Activated CD4-positive, alpha-beta T cell treated with anti-CD3 and anti-CD28 coated beads for 24 hours (primary cell): ENCODE measurements at places on chromosomes 3 and 15.

DNA sequence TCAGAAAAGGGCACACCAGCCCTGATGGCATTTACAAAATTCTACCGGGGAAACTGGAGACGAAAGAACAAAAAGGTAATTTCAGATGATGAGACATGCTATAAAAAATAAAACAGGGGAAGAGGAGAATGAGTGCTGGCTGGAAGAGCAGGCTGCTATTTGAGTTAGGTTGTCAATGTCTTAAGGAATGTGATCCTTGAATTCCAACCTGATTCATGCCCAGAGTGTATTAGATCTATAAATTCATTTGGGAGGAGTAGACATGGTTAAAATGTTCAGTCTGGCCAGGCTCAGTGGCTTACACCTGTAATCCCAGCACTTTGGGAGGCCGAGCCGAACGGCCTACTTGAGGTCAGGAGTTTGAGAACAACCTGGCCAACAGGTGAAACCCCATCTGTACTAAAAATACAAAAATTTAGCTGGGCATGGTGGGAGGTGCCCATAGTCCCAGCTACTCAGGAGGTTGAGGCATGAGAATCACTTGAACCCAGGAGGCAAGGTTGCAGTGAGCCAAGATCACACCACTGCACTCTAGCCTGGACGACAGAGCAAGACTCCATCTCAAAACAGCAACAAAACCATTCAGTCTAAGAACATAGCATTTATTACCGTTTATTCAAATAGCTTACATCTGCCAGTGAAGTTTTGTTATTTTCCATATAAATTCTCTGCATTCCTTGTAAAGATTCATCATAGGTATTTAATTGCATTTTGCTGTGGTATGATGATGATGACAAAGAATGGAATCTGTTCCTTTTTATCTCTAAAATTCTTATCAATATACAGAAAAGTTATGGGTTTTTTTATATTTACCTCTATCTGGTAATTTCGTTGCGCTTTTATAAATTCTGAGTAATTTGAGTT lies 126.7 kb upstream of the NR2E3 start:
- no peak for DNase-seq

DNA sequence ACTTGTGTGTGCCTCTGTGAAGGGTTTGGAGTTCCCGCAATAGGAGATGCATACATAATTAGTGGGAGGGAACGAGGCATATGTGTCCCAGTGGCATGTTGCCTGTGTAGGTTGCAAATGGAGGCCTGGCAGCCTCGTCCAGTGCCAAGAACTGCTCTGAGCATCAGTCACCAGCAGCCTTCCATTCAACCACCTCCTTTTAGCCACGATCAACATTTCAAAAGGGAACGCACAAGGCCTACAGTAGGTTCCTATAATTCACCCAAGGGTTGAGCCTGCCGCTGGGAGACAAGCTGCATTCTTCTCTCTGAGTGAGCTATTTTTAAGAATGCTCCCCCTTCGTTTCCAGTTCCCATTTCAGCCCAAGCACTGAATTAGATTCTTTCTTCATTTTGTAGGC lies 78.8 kb upstream of the CTNNB1 start:
- DNase-seq = no peak

DNA sequence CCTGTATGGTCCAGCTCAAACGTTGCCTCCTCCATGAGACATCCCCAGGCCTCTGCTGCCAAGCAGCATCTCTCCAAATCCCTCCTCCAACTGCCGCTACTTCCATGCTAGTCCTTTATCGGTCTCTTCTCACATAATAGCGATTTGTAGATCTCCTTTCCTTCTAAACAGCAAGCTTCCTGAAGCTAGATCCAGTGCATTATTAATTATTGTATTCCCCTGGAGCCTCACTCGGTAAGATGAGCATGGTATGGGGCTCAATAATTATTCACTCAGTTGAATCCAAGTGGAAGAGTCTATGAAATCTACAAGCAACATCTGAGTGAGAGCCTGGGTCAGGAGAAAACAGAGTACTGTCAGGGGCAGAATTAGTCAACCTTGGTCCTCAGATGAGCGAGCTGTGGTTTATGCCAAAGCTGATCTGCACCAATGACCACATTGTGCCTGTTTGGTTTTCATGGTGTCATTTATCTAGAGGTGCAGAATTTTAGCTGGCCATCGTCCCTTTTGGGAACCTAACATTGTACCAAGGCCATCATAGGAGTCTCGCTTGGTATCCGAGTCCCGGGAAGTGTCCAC lies 93.8 kb upstream of the UBE2E1 start:
- no peak for DNase-seq

- no peak for DNase-seq
Measured at GRCh38 chr15:101689901-101690300, 34.4 kb downstream of the TARS3 start.

- DNase-seq = no peak
Measured at GRCh38 chr15:90550919-90551318, 21.2 kb downstream of the CRTC3 start.

GRCh38 chr15:39495871-39496840 lies 84.7 kb upstream of the THBS1 start:
- no peak for DNase-seq

GRCh38 chr3:6862041-6862879 lies 1.3 kb downstream of the GRM7 start:
- DNase-seq = no peak

GRCh38 chr3:33773637-33774036 lies 24.8 kb upstream of the PDCD6IP start:
- DNase-seq = no peak

DNA sequence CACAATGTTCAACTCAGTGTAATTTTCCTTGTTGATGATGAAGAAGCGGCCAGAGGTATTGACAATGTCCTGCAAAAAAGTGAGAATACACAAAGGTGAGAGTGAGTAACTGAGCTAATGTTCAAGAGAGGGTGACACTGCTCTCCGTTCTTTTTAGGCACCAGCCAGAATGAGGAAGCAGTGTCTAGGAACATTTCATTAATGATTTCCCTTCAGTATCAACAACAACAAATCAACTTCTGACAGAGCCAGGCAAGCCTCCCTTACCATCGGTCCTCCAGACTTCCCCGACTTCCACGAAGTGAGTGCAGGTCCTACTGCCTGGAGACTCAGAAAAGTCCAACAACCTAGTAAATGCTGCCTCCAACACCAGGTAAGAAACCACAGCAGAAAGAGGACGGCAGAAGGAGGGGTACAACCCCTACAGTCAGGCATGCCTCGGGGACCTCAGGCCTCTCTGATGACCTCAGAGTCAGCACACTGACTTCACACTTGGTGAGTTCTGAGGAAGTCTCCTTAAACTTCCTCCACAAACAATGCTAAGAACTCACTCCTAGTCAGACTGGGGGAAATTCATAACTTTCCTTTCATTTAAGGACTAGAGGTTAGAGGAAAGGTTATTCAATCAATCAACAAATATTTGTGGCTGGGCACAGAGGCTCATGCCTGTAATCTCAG lies 62.7 kb downstream of the NPTN start:
- DNase-seq = no peak

DNA sequence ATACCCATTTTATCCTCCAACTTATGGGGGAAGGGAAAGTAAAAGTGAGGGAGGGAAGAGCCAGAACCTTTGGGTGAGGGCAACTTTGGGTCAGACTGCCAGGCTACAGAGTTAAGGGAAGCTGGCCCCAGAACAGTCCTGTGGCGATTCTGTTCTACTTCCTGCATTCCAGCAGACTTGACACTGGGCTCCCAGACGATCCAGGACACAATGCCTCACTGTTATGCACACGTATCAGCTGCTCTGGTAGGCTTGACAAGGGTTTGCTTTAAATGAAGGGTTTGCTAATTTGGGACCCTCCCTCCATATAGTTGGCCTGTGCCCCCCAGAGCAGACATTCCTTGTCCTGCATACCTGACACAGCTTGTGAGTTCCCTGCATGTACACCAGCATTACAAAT lies 10.7 kb downstream of the GORASP1 start:
- no peak for DNase-seq

DNA sequence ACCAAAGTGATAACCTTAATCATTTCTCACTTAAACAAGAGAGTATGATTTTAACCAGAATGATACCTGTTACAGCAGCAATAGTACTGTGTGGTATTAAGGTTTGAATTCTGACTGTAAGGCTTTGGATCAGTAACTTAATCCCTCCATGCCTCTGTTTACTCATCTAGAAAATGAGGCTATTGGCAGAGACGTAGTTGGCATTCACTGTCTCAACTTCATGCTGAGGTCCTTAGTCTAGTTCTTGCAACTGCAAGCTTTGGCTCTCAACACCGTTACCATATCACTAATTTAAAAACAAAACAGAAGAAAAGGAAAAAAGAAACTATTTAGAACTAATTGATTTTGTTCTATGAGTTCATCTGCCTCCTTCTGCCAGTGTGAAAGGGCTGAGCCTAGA lies 875.4 kb downstream of the MCTP2 start:
- no peak for DNase-seq

- DNase-seq = peak; percentile 41
Measured at GRCh38 chr3:45462522-45463265, 74.3 kb downstream of the LARS2 start.

DNA sequence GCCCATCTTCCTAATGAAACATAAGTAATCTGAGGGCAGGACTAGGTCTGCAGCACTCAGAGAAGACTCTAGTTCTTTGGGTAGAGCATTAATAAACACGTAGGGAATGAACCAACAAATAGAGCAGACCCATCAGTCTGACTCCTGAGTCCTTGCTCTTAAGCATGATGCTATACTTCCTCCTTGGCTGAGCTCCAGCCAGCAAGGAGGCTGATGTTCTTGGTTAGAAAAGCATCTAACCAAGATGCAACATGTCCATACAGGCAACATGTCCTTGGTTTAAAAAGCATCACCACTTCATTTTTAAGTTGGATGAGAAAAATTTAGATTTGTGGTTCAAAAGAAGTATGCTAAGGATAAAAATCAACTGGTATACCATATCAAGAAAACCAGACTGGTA lies 8.5 kb upstream of the MYH15 start:
- no peak for DNase-seq

- no peak for DNase-seq
Measured at GRCh38 chr3:188575501-188575900, 421.5 kb downstream of the LPP start.

DNA sequence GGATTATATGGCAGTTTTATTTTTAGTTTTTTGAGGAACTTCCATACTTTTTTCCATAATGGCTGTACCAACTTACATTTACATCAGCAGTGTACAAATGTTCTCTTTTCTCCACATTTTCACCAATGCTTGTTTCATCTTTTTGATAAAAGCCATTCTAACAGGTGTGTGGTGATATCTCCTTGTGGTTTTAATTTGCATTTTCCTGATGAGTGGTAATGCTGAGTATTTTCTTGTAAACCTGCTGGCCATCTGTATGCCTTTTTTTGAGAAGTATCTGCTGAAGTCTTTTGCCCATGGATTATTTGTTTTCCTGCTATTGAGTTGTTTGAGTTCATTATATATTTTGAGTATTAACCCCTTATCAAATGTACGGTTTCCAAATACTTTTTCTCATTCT lies 50.6 kb downstream of the RPL39L start:
- DNase-seq = no peak

DNA sequence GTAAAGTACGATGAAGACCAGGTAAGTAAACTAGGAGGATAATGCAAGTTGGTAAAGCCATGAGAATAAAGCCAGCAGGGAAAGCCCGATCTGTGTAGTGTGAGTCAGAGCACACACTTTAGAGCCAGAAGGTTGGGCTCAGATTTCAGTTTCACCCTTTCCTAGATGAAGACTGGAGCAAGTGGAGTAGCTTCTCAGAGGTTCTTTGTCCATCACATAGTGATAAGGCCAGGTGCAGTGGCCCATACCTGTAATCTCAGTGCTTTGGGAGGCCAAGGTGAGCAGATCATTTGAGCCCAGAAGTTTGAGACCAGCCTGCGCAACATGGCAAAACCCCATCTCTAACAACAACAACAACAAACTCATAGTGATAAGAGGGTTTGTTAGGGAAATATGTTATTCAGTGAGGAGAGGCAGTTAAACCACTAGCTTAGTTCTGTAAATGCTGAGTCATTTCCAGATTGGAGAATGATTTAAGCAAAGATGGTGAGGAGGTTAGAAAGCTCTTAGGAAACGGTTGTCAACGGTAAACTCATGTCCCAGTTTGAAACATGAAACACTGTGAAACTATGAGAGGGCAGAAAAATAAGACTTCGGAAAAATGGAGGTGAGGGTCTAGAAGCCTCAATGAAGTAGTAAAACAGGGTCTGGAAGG lies 39.0 kb downstream of the IL12A start:
- no peak for DNase-seq

DNA sequence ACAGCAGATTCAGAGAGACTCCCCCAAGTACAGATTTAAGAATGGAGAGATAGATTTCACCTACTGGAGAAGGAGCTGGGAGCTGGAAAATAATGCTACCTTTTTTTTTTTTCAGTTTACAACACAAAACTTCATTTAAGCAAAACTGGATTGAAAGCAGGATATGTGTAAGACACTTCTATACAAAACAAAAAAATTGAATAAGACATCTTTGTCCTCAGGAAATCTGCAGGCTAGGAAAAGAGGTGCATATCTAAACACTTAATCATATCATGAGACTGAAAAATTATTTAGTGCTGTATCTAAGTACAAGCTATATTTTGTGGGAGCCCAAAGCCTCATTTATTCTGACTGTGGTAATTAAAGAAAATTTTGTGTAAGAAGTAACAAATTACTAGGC lies 516.1 kb downstream of the ZIC1 start:
- DNase-seq = no peak

- DNase-seq = no peak
Measured at GRCh38 chr15:29800491-29801366, 21.5 kb downstream of the TJP1 start.

DNA sequence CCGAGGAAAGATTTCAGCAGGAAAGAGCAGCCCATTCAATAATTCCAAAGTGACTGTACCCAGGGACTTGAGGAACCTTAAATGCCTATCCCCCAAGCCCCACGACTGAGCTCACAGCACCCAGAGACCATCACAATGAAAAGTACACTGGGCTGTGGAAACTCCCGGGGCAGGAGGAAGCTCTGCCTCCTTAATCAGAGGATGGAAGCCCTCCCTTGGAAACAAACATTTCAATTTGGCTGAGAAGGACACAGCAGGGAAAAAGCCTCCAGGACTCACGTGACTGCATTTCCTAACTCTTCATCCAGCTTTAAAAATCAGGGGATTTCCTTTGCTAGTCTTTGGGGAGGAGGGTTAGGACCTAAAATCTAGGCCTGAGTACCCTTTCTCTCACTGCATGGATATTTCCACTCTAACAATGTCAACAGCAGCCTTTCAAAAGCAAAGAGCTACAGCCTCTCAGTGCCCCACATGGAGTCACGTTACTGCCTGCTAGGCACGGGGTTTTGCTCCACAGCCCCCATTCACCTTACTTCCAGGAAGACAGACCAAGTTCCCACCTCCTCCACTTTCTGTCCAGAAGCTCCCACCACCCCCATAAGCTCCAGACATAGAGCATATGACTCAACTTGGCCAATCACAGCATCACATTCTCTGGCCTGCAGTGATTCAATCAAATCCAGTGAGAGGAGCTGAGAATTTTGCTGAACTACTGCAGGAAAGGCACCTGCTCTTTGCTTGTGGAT lies 68.9 kb upstream of the WNT5A start:
- no peak for DNase-seq

DNA sequence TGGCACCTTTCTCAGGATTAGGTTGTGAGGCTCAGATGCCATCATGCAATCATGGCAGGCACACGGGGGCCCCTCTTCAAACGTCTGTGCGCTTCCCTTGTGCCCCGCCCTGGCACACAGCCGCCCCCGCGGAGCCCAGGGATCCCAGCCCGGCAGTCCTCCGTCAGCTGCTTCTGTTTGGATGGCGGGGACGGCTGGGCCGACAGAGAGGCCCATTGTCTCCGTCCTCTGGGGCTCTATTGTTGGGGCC lies 849 bp upstream of the HDAC11 start:
- peak; percentile 17 for DNase-seq
